ENCODE measurements at places on chromosomes 6 and 20.

DNA sequence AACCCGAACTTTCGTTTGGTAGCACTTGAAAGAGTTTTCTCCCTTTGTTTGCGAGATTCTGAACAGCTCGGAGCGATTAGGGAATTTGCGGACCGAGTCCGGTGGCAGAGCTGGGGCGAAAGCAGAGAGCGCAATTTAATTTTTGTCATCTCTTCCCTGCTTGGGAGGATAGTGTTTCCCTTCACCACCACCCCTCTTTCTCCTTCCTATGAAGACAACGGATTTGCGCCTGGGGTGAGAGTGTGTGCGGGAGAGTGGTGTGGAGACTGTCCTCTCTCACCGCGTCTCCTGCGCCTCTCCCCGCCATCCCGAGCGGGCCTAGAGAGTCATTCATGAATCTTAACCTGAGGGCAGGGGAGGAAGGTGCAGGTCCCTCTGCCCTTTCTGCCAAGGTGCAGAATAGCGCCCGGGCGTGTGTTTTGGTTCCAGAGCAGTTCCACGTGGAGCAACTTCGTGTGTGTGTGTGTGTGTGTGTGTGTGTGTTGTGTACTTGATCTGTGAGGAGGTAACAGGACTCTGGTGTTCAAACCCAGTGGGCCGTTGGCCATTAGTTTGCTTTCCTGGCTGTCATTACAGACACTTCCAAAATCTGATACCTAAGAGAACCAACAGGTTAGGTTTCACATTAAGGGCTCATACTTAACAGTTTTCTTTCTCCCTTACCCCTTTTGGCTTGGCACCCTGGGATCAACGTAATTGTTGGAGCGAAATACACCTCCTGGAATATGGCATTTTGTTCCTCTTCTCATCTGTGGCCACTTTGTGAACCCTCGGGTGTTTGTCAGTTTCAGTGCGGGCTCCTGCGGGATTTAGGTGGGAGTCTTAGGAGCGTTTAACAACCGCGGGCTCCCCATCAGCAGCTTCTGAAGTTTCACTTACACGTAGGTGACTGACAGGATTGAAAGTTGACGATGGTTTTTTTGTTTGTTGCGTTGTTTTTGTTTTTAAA, 1.8 kb downstream of the EYA4 start:
- DNase-seq, result no peak

DNA sequence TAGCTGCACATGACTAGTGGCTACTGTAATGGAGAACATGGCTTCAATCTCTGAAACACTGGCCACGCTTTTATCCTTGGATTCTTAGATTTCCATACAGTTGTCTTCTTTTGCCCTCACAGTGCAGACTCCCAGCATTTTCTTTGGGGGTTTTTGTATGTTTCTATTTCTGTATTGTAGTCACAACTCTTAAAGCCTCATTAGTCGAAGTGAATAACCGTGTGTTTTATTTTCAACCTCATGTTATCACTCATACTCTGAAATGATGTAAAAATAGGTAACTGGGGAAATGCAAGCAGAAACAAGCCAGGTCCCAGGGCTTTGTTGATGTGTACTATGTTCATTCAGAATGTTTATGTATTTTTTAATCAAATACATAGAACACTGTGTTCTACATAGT, 162.9 kb downstream of the JARID2 start:
- no peak for DNase-seq

GRCh38 chr6:147789430-147789947, 281.0 kb downstream of the SAMD5 start:
- DNase-seq, result no peak

DNA sequence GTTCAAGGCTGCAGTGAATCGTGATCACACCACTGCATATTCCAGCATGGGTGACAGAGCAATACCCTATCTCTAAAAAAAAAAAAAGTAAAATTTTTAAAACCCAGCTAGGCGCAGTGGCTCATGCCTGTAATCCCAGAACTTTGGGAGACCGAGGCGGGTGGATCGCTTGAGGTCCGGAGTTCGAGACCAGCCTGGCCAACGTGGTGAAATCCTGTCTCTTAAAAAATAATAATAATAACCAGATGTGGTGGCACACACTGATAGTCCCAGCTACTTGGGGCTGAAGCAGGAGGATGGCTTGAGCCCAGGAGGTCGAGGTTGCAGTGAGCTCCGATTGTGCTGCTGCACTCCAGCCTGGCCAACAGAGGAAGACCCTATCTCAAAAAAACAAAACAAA, 13.5 kb downstream of the MTG2 start:
- DNase-seq, result no peak

- no peak for DNase-seq
Measured at GRCh38 chr20:45266977-45267376, 12.6 kb upstream of the SLPI start.

DNA sequence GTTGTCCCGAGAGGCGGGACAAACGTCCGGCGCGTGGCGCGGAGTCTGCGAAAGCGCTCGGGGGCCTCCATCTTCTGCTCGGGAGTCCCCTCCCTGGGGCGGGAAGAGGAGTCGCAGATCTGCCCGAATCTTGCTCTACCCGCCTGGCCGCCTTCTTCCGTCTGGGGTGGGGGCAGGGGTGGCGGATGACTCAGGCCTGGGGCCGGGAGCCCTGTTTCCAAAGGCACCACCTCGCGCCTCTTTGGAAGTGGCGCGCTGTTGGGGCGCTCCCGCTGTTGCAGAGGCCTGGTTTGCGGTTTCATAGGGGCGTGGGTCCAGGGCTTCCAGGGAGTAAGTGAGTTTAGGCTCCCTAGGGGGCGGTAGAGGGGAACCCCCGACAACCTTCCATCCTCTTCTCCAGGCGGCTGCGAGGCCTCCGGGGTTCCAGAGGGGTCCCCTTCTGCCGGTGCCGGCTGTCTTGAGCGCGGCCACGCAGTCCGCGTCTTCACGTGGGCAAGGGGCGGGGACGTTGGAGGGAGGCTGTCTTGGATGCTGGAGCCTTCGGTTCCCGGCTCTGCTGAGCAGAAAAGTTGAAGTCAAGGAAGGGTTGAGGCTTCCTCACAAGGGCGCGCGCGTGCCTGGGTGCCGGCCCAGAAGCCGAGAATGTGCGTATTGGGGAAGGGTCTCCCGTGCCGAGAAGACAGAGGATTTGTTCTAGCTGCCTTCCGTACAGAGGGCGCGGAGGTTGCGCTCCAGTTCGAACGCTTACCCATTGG, 2.6 kb upstream of the TFAP2C start:
- no peak for DNase-seq

DNA sequence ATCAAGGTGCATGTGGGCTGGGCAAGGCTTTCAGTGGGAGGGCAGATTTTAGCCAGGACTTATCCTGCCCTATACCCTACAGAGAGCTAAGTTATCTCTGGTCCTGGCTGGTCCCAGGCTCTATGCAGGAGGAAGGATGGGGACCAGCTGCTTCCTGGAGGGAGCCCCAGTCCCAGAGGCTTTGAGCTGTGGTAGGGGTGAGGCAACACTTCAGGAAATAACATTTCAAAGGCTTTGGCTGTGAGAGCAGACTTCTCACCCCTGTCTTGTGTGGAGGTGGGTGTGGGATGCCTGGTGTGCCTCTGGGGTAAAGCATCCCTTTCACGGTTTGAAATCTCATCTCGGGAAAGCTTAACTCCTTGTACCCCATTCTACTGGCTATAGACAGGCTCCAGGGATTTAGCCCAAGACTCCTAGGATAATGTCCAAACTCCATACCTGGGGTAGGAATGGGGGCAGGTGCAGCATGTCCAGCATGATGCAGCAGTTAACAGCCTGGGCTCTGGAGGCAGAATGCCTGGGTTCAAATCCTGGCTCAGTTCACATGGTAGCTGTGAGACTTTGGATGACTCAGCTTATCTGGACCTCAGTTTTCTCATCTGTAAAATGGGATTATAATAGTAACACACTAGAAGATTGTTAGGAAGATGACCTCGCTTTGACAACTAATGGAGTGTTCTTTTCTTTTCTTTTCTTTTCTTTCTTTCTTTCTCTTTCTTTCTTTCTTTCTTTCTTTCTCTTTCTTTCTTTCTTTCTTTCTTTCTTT, 27.5 kb upstream of the SIRPA start:
- no peak for DNase-seq

Measured in NCI-H1436 (cell line).